Cortex of kidney (tissue), 1 donor: ENCODE measurements at places on chromosomes 3 and 15.

- DNase-seq, result no peak
Measured at GRCh38 chr3:187641320-187642016, 28.7 kb downstream of the SST start.

- no peak for DNase-seq
Measured at GRCh38 chr3:26438981-26439884, 183.3 kb upstream of the LRRC3B start.

- no peak for DNase-seq
Measured at GRCh38 chr3:127167315-127168043, 25.5 kb upstream of the PRR23E start.

- no peak for DNase-seq
Measured at GRCh38 chr15:67906382-67906781, 66.5 kb upstream of the RNU6-1 start.

GRCh38 chr15:99201408-99202175 lies 47.8 kb downstream of the TTC23 start:
- DNase-seq, result no peak

DNA sequence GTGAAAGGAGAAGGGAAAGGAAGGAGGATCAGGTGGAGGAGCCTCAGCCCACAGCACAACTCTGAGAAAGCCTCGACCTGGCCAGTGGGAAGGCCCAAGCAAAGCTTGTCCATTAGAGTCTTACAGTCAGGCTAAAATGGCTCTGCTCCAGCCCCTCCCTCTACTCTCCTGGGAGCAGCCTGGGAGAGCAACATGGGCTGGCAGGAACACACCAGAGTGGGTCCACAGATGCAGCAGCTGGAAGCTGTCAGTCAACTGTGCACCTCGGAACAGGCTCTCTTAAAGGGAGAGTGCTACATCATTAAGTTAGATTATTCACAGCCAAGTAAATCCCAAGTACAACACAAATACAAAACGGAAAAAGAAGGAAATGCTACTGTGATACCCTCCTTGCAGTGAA lies 98.0 kb upstream of the LIMD1 start:
- DNase-seq, result no peak

DNA sequence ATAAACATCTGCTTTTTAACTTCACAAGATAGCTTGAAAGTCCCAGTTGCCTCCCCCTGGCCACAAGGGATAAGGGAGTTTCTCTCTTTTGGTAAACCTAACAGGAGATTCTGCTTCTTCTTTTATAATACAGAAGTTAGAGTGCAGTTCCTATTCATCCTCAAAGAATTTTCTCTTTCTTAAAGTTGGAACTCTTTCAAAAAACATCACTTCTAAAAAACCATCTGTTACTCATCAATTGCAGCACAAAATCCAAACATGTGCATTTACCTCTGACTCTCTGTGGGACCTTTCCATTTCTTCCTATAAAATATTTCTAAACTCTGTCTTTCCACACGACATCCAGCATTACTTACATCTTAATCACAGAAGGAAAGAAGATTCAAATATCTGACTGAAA lies 5.1 kb downstream of the DPH6 start:
- no peak for DNase-seq

- DNase-seq, result no peak
Measured at GRCh38 chr3:25151281-25151902, 276.7 kb upstream of the RARB start.

DNA sequence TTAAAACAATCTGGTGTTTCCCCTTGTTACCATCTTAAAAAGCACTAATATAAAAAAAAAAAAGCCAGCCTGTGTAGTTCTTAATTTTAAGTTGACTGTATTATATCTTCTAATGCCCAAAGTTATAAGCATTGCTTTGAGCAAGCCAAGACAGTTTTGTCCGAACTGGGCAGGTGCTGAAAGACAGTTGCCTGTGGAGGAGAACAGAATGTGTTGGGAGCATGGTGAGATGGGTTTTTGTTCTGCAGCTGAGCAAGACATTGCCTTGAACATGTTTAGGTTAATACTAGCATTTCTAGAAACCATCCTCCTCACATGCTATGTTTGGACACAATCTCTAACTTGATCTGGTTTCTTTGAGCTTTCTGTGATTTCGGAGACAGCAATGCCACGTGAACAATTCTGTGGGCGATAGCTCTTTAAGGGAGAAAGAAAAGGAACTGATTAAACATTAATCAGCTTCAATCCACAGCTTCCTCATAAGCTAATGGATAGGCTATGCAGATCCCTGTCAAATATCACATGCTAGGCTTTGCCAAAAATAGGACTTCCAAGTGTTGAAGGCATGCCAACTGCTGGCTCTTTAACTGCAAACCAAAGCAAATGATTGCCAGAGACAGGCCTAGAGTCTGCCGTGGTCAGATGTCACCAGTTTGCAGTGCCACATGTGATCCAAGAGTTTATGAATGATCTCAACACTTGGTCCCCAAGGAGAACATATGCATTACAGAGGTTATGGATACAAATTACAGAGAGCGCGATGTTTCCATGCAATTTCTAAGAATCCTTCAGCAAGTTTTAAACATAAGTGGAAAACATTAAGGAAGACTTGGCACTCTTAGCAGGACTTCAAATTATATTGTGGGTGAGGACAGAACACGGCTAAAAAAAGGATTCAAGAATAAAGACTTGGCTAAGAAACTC lies 428.1 kb downstream of the ROBO2 start:
- no peak for DNase-seq

DNA sequence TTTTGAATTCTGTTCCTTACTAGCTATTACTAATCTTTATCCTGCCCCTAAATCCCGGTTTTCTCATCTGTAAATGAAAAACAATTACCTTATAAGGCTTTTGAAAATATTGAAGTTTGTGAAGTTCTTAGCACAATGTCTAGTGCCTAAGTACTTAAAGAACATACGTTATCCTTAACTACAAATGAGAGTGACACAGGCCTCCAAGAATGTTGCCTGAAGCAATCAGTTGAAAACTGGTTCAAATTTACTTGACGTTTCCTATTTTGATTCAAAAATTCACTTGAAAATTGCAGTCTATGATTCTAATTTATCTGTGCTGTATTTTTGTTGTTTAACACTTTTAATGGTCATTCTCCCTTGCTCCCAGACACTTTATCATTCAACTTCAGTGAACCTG lies 3.2 kb downstream of the SENP7 start:
- DNase-seq, result no peak

DNA sequence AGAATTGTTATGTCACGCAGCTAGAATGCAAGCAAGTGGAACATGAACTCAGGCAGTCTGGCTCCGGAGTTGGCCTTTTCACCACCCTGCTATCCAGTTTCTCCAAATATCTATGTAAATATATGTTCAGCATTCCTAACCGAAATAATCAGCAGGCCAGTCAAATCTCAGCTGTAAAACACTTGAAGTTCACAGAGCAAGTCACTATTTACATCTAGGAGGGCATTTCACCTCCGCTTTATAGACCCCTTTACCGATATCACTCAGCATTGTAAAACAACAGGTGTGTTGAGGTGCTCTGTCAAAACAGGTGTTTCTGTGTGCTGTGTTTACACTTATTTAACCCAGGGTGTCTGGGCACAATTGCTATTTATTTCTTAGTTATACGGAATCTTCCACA lies 12.2 kb upstream of the HES1 start:
- no peak for DNase-seq

GRCh38 chr15:69893863-69894262 lies 203.9 kb downstream of the TLE3 start:
- no peak for DNase-seq

DNA sequence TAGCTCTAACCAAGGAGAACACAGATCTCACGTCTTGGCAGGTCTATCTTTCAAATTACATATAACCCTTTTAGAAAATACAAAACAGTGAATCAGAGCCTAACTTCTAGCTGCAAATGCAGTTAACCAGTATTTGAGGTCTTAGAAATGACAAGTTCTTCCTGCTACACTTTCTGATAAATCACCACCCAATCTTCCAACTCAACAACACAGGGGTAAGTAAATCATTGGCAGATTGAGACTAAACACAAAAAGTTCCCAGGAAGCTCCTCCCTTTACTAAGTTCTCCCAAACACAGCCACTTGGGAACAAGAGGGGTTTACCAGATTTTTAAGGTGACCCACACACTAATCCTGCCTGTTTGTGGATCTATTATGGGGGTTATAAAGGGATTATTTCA lies at the start of gene A4GNT:
A4GNT (minus strand) TSS at position 152 of the 400 bp plus-strand sequence. CDS start 1,134 bp downstream, outside the sequence.
- no peak for DNase-seq

DNA sequence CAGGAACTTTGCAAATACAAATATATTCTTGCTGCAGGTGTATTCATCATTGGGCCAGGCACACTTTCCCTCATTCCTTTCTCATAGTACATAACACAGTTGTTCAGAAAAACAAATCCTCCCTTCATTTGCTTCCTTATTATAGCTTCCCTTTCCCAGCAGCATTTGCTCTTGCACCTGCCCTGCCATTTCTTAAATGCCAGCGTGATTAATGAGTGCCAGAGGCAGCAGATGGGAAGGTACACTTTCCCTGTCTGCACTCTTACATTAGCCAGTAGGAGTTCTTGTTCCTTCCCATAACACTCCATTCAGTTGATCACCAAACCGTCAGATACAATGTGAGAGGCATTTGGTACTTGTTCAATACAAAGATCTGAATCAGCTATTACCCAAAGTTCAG lies 128.5 kb upstream of the GAP43 start:
- DNase-seq, result no peak

GRCh38 chr15:95565690-95566089 lies 764.8 kb upstream of the NR2F2 start:
- DNase-seq, result no peak

GRCh38 chr3:54733106-54734006 lies 194.5 kb downstream of the LRTM1 start:
- no peak for DNase-seq

- no peak for DNase-seq
Measured at GRCh38 chr15:39403640-39404117, 177.2 kb upstream of the THBS1 start.

DNA sequence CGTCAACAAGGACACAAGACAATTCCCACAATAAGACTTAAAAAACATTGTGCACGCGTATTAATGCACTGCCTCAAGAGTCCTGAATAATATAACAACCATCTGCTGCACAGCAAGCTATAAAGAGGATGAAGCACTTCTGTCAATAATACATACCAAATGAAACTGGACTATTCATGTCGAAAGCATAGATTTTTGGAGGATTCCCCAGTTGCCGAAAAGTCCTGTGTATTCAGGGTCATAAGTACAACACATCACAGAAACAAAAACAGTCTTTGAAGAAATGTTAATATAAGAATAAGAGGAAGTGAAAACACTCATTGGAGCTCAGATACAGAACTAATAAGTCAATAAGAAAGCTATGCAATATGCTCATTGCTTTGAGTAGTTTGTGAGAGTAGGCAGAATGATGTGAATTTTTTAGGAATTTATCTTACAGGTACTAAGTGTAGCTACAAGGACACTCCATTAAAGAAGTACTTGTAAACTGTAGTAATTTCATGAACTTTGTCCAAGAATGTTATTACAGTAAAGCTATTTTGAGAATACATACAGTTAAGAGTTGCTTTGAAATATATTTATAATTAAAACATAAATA lies 31.6 kb downstream of the CBLB start:
- DNase-seq, result no peak

- no peak for DNase-seq
Measured at GRCh38 chr3:140568842-140569520, 108.9 kb upstream of the TRIM42 start.

GRCh38 chr15:95826412-95827195 lies 503.9 kb upstream of the NR2F2 start:
- DNase-seq, result no peak

DNA sequence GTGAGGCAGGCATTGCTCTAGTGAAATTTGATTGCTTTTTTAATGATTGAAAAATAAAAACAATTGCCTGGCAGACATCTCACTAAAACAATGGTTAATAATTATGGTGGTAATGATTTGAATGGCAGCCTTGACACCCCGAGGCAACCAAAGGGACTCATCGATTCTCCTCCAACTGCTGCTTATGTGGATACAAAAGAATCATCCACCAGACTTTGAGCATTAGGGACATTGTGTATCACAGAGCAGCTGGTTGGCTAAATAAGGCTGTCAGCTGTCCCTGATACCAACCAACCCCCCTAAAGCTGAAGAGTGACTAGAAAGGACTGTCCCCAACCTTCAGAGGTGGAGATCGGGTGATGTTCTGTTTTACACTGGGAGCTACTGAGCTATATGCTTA lies 1.7 kb upstream of the CD47 start:
- no peak for DNase-seq

GRCh38 chr3:184230603-184231528 lies 1.5 kb downstream of the VWA5B2 start:
- no peak for DNase-seq

GRCh38 chr3:10145685-10146084 lies 4.1 kb downstream of the VHL start:
- no peak for DNase-seq

- no peak for DNase-seq
Measured at GRCh38 chr3:61522060-61522459, 39.3 kb upstream of the PTPRG start.

- DNase-seq, result no peak
Measured at GRCh38 chr15:85927931-85928537, 133.3 kb upstream of the KLHL25 start.

DNA sequence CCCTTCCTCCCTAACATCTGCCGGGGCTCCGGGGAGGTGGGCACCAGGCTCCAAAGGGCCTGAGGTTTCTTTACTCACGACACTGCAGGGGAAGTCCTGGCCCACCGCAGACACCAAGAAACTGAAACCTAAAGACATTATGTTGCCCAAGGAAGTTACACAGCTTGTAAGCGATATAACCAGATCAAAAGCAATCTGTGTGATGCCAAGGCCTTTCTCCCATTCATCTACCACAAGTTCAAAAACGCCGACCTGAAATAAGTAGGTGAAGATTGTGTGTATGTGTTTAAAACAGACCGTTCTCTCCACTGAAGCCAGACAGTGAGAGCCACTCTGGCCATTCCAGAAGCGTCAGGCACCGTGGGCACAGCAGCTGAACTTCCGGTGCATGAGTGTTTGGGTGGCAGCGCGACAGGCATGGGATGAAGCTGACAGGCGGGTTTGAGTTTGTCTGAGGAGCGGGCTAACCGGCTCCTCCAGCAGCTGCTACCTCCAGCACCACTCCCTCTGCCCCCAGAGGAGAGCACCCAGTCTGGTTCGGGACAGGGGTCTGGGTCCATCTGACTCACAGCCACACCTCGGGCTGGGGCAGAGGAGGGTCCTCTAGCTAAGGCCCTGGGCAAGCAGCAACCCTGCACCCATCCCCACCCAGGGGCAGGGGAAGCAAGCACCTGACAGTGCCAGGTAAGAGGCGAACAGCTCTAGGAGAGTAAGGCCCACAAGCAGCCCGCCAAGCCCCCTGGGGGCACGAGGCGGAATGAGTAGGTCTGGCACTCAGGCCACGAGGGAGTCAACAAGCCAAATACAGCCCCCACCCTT lies 1.3 kb downstream of the TNK2 start:
- no peak for DNase-seq

DNA sequence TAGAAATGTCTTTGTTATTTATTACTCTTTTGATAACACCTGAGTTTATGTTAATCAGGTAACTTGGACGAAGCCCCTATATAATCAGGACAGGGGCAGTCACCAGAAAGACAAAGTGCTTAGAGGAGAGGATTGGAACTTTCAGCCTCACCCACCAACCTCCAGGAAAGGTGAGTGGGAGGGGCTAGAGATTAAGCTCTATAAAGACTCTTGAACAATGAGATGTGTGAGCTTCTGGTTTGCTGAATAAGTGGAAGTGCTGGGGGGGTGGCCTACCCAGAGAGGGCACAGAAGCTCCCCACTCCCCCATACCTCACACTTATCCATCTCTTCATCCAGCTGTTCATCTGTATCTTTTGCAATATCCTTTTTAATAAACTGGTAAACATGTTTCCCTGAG lies 73.9 kb downstream of the TTBK2 start:
- no peak for DNase-seq
